ENCODE measurements at places on chromosomes 13 and 19. TPM values are rescaled to one million over a fixed set of nuclear protein-coding genes. Genes with fewer than 3 reads are reported as not detected.

HSD17B14 gene
- 5.7 TPM for total RNA-seq

VSTM2B gene
- not detected for total RNA-seq

SLC25A41 gene
- not detected for total RNA-seq

TUBA3C gene
- total RNA-seq = not detected

ICAM5 gene
- total RNA-seq = 0.16 TPM

PABPC3 gene
- total RNA-seq = under 0.01 TPM

ZNF98 gene
- 0.06 TPM for total RNA-seq

MISP gene
- total RNA-seq = not detected

SLC10A2 gene
- not detected for total RNA-seq

VAV1 gene
- not detected for total RNA-seq

MYO1F gene
- total RNA-seq = 0.13 TPM

ZNF682 gene
- total RNA-seq = 1.1 TPM

BRSK1 gene
- total RNA-seq = 0.82 TPM

HNRNPM gene
- total RNA-seq = 105 TPM

ZNF44 gene
- 6.0 TPM for total RNA-seq

PDX1 gene
- not detected for total RNA-seq

KLK12 gene
- total RNA-seq = not detected

HCST gene
- total RNA-seq = not detected

OVOL3 gene
- not detected for total RNA-seq

ARHGEF1 gene
- 42.9 TPM for total RNA-seq

RNU6-9 gene
- not detected for total RNA-seq
